ENCODE measurements at places on chromosomes 6 and 20.

DNA sequence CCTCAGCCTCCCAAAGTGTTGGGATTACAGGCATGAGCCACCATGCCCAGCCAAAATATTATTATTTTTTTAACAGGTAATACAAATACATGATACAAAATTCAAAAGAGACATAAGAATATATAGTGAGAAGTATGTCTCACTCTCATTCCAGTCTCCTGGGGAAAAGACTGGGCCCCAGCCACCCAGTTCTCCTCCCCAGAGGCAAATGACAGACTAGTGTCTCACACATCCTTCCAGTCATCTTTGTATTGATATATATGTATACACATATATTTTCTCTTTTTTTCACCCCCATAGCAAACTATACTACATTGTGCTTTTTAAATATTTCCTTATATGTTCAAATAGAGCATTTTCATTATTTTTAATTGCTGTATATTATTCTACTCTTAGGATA is 8.3 kb downstream of the GSS start:
- no peak for DNase-seq

DNA sequence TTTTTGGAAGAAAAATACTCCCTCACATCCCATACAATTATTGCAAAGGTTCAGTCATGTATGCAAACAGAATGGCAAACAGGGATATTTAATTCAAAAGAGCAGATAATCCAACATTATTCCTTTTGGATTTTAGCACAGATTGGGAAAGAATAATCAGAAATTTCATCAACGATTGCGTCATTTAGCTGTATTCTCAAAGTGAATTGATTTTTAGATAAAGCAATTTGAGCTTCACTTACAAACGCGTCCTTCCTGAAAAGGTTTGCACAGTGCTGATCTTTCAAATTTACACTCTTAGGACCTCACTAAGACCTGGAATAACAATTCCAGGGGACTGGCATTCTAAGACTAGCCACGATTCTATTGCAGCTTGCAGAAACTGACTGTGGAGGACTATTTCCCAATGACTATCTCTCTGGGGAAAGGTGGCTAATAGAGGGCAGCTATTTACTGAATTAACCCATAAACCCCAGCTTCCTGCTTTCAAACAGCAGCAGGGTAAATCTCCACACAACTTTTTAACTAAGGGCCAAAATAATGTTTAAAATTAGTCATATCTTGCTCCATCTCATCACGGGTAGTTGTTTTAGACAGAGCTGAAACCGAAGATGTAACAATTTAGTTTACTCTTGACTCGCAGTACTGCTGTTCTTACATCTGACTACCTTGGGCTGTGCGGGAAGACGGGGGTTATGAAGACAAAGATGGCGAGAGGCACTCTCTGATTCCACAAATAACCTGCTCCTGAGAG is 131.2 kb upstream of the FAM184A start:
- DNase-seq = no peak

DNA sequence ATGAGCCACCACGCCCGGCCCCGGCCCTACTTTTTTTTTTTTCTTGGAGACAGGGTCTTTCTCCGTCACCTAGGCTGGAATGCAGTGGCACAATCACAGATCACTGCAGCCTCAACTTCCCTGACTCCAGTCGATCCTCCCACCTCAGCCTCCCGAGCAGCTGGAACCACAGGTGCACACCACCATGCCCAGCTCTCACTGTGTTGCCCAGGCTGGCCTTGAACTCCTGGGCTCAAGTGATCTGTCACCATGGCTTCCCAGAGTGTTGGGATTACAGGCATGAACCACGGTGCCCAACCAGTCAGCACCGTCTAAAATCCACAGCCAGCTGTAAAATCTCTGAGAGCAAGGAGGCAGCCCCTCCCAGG is 17.4 kb downstream of the SLC17A9 start:
- no peak for DNase-seq

GRCh38 chr6:163098827-163099479 is 315.6 kb upstream of the QKI start:
- DNase-seq = no peak

- no peak for DNase-seq
Measured at GRCh38 chr20:1062334-1063010, 55.9 kb upstream of the PSMF1 start.

DNA sequence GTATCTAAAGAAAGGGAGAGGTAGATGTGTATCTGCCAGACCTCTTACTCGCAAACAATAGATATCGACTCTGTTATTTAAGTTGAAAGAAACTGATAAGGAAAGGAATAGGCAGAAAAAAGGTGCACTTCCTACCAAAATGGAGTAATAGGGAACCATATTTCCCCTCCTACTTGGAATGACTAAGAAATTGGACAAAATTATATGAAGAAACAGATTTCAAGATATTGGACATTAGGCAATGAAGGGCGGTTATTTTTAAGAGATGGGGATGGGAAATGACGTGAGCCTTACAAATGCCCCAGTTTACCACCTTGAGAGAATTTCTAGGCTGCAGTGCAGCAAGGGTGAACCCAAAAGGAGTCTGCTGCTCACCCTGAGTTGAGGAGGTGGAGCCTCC is 108.9 kb downstream of the ADTRP start:
- DNase-seq = no peak

GRCh38 chr20:290084-290831 is at the start of gene C20orf96:
Gene C20orf96, minus strand, starts transcription at chr20:290750. Its CDS starts 140 bp downstream, at chr20:290610.
- peak; percentile 61 for DNase-seq

- DNase-seq = no peak
Measured at GRCh38 chr6:159701413-159701999, 8.5 kb upstream of the SOD2 start.

GRCh38 chr6:157967486-157967885 is 14.2 kb upstream of the SYNJ2 start:
- DNase-seq = no peak

DNA sequence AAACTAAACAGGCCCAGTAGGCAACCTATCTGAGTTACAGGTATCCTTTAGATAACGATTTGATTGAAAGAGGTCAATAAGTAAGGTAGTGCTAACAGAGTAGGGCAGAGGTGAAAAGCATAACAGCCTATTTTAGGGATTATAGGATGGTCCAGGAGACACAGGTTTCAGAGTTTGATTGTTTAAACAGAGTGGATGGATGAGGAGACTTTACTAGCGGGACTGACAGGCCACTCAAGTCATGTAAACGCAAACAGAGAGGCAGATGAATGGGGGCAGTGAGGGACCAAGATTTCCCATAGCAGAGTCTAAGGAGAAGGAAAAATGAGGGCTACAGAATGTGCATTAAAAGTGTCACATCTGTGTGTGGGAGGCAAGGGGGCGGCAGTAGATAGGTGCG is 4.8 kb downstream of the NEDD9 start:
- no peak for DNase-seq

DNA sequence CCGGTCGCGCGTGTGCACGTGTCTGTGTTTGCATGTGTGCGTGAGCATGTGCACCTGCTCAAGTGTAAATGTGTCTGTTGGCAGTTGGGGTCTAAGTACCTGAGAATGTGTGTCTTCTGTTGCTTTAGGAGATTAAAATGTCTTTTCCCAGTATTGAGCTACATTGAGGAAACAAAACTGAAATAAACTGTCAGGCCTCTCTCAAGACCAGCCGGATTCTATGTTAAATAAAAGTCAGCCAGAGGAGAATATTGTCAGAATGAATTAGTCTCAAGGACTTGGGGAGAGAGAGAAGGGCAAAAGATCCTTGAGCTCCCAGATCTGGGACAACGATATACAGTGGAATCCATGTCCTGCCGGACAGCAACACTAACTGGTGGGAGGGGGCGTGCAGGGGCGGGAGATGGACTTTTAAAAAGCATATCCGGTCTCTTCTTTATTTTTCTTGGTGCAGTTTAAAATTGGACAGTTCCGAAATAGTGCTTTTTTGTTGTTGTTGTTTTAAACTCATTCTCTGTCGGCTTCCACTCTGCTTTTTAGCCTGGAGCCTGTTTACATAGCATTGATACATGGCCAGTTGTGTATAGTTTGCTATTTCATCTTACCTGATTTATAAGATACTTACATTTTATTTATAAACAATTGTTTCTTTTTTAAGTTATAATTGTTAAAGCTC is 3.3 kb upstream of the TBX18 start:
- no peak for DNase-seq

GRCh38 chr6:39898625-39899024 is 35.6 kb downstream of the MOCS1 start:
- DNase-seq = no peak

DNA sequence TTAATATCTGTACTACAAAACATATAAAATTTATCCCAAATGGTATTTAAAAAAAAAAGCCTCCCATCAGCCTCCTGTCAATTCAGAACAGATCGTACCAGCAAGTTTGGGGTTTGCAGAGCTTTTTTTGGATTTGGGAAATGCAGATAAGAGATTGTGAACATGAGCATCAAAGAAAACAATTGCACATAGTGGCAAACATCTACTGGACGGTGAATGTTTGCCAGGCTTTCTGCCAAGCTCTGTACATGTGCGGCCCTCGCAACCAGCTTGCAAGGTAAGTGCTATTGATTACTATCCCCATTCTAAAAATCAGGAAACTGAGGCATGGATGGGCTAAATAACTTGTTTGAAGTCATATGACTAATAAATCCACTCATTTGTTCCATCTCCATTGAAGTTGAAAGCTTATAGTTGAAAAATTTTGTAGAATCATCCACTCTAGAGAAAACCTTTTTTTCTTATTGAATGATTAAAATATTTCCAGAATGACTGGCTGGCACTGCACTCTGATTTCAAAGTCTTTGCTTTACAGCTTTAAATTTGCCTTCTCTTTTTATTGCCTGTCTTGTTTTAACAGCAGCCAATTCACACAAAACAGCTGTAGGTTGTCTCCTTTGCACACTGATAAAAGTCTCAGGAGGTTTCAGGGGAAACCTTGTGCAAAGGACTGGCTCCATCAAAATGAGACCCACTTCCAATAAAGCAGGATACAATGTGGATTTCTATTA is 37.4 kb upstream of the SIRT5 start:
- no peak for DNase-seq

- DNase-seq = no peak
Measured at GRCh38 chr20:46484954-46485353, 28.4 kb downstream of the ZNF334 start.

DNA sequence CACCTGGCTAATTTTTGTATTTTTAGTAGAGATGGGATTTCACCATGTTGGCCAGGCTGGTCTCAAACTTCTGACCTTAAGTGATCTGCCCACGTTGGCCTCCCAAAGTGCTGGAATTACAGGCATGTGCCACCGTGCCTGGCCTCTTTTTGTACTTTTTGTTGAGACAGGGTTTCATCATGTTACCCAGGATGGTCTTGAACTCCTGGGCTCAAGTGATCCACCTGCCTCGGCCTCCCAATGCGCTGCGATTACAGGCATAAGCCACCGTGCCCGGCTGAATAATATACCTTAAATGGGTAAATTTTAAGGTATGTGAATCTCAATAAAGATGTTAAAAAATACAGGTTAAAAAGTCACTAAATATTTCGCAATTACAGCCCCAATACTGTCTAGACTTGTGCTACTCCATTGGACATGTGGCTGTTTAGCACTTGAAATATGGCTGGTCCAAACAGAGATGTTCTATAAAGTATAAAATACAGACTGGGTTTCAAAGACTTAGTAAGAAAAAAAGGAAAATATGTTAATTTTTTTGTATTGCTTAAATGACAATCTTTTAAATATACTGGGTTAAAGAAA is 42.1 kb downstream of the PPP1R3G start:
- no peak for DNase-seq

- DNase-seq = no peak
Measured at GRCh38 chr20:58450254-58450653, 61.2 kb downstream of the VAPB start.

- no peak for DNase-seq
Measured at GRCh38 chr6:36769676-36770499, 69.4 kb downstream of the CPNE5 start.

DNA sequence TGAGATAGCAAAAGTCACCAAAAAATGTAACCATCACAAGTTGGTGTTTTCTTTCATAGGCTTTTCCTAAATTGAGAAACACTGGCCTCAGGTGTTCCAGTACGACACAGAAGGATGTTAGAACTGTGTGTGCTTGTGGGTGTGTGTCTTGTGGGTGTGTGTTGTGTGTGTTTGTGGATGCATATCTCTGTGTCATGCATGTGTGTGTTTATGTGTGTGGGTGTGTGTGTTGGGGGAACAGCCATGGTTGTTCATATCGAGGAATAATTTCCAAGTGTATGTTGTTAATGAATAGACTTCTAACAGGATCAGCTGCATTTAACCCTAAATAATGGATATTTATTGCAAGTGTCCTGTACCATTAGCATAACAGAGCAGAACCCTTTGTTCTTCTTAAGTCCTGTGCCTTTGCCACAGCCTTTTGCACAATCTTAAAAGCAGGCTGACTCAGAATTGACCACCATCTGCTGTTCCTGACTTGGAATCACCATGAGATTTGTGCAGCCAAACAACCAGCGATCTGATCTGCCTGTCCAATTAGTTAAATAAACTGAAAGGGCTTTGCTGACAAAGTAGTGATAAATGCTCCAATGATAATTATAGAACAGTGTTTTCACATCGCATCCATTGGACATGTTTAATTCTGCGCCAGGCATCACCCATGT is 7.6 kb downstream of the CD93 start:
- no peak for DNase-seq

DNA sequence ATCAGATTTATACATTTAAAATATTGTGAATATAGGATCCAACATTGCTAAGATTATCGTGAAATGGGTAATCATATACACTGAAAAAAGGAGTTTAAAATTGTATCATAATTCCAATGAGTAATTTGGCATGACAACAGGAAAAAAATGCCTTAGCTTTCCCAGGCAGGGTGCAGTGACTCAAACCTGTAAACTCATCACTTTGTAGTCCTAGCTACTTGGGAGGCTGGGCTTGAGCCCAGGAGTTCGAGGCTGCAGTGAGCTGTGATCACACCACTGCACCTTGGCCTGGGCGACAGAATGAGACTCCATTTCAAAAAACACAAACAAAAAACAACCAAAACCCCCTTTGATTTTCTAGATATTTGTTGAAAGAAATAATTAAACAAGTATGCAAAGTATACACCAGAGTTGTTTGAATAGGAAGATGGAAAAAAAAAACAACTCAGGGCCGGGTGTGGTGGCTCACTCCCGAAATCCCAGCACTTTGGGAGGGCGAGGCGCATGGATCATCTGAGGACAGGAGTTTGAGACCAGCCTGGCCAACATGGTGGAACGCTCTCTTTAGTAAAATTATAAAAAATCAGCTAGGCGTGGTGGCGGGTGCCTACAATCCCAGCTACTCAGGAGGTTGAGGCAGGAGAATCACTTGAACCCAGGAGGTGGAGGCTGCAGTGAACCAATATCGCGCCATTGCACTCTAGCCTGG is 98.7 kb downstream of the TRERF1 start:
- DNase-seq = no peak

- DNase-seq = no peak
Measured at GRCh38 chr20:42493001-42493400, 696.7 kb downstream of the PTPRT start.

DNA sequence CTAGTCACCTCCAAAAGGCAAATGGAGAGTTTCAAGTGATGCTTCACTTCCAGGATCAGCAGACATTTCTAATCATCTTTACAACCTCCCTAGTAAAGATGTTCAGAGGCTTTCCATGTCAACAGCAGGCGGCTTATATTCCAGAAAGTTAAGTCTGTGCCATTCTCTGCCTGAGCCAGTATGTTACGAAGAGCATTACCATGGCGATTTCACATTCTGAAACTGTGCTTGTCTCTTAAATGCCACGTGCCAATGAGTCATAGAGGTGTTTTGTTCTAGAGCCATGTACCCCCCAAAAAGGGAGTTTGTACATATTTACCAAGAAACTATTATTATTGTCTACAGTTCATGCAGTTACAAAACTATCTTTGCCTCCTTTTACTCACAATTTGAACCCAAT is 319.5 kb downstream of the FOXA2 start:
- DNase-seq = no peak

All from stimulated activated CD4-positive, alpha-beta T cell treated with anti-CD3 and anti-CD28 coated beads, TNF-alpha, amount 100 ng/mL, for 1 hour (primary cell).